ENCODE measurements at places on chromosomes 7 and 10.

GRCh38 chr10:99520040-99520846, 12.5 kb upstream of the NKX2-3 start:
- peak; percentile 42 for DNase-seq

DNA sequence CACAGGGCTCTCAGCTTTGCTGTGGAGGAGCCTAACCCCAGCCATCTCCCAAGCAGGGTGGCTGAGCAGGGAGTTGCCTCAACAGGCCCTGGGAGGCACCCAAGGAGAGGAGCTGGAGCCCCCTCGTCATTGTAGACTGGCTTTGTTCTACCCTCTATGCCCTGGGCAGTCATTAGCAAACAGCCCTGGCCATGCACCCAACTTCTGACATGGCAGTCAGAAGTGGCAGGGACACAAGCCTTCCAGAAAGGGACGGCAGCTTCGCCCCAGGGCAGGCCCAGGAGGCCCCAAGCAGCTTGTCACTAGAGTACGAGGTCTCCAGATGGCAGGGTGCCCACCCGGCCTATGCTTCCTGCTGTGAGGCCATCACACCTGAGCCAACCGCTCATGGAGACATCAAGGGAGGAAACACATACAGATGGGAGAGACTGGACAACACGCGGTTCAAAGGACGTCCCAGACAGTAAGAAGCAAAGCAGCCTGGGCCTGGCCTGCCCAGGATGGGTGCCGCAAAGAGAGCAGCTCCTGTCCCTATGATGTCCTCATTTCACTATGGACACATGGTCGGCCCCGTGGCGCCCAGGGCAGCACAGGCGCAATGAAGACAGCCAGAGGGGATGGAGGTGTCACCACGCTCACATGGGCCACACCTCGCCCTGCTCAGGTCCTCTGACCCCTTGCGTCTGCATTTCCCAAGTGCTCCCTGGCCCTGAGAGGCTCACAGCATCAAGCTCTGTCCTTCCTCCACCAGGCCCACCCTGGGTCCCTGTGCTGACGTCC, 190.9 kb upstream of the CXCL12 start:
- DNase-seq, result no peak

GRCh38 chr7:76009672-76010600, 15.5 kb upstream of the TMEM120A start:
- DNase-seq, result no peak

- no peak for DNase-seq
Measured at GRCh38 chr7:42549866-42550485, 313.0 kb upstream of the GLI3 start.

DNA sequence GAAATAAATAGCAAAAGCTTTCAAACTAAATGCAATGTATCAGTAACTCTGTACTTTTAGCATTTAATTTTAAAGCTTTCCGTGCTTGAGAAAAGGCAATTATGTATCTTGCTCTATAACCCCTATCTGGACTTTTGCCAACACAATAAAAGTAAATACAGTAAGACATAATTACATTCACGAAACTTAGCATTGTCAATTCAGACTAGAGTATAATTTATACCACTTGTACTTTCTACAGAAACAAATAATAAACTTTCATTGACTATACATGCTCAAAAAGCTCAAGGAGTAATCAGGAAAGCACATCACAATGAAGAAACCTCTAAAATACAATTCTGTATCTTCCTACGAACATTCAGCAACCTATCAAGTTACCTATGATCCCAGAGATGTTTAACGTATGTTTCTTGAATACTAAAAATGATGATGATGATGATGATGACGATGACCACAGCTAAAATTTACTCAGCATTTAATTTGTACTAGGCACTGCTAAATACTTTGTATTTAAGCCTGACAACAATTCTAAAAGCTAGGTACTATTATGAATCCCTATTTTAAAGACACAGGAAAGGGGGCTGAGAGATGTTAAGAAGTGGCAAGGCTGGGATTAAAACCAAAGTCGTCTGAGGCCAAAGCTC, 44.9 kb downstream of the MINDY3 start:
- DNase-seq, result no peak

DNA sequence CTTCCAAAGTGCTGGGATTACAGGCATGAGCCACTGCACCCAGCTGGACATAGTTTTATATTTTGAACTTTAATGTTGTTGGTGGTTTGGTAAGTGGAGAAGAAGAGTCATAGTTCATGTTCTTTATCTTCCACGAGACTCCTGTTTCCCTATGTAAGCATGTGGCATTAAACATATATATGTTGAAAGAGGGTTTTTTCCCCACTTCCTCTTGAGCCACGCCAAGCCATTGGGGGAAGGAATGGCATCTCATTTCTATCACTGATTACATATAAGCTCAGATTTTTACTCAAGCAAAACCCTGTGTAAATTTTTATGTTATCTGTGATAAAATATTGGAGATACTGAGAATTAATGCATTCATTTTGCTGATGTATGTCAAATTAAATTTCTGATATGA, 300.4 kb downstream of the PHF14 start:
- DNase-seq, result no peak

DNA sequence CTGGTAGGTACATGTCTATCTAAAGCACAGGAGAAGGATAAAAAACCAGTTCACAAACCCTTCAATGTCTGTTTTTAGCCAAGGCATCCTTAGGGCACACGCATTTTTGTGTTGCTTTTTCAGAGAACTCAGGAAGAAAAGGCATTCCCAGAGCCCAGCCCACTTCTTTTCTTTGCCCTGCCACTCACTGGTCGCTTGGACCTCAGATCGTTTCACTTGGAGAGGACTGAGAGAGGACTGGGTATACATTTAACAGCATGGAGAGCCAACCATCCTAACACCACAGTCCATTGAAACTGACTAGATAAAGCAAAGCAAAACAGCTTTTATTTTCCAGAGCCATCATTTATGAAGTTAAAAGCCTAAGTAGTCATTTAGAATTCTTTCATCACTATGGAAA, 194.2 kb downstream of the CAMK1D start:
- no peak for DNase-seq

GRCh38 chr10:73956476-73957359, 41.2 kb upstream of the VCL start:
- peak; percentile 21 for DNase-seq

GRCh38 chr7:101922631-101923601, 105.5 kb downstream of the CUX1 start:
- DNase-seq, result no peak

- DNase-seq, result no peak
Measured at GRCh38 chr10:103102195-103102594, 90.9 kb downstream of the NT5C2 start.

GRCh38 chr7:2074691-2075090, 158.1 kb downstream of the MAD1L1 start:
- no peak for DNase-seq

DNA sequence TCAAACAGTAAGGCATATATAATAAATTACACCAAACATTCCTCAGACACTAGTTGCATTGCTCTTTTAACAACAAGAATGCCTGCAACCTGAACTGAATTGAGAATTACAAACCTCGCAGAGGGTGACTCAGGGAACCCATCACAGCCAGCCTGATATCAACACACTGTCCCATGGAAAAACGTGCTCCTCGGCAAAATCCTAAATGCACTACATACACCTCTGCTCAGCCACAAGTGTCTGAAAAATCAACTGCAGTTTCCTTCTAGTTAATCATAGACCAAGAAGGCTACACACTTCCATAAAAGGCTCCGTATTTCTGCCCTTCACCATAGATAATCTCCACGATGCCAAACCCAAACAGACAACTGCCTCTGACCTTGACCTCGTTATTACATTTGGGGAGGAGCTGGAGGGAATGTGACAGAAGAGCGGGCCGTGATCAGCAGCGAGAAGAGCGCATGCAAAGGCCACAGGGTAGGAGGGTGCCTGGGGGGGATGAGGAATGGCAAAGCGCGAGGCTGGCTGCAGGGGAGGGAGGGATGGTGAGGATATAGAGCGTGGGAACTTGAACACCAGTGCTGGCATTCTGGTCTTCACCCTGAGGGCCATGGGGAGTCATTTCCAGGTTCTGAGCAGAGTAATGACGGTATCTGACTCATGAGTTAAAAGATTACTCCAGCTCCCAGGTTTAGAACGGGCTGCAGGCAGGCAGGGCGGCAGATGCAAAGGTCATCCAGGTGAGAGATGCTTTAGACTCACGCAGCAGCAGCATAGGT, 201.9 kb upstream of the FRMD4A start:
- peak; percentile 62 for DNase-seq

GRCh38 chr7:17401791-17402627, 103.6 kb downstream of the AHR start:
- DNase-seq, result no peak

DNA sequence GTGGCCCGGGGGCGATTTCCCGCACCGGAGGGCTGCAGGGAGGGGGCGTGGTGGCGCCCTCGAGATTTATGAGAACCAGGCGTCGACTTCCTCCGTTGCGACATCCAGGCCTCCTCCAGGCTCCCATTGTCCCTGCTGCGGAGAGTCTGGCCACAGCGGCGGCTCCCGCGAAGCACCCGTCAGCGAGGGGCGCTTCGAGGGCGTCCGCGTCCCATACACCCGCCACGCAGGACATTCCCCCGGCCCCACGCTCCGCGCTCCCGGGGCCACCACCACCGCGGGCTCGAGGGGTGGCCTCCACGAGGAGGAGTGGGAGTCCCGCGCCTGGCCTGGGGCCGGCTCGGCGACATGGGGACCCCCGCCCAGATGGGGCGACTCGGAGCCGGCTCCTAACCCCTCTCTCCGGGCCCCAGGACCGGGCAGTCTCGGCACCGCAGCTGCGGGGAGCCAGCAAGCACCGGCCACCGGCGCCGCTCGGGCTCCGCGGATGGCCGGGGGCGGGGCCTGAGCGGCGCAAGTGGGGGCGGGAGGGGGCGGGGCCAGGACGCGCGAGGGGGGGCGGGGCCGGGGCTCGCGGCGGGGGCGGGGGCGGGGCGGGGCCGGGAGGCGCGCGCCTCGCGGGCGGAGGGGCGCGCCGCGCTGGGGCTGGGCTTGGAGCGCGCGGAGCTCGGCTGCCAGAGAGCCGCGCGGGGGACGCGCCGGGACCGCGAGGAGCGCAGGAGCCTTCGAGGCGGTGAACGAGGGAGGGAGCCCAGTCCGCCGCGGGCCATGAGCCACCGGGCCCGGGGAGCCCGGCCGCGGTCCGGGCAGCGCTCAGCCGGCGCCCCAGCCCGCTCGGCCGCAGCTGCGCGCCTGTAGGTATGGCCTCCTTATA, at the start of gene SH2B2:
SH2B2 (plus strand) TSS at position 632 of the 874 bp plus-strand sequence. CDS start 13,683 bp downstream, outside the sequence.
- DNase-seq, result peak; percentile 78

DNA sequence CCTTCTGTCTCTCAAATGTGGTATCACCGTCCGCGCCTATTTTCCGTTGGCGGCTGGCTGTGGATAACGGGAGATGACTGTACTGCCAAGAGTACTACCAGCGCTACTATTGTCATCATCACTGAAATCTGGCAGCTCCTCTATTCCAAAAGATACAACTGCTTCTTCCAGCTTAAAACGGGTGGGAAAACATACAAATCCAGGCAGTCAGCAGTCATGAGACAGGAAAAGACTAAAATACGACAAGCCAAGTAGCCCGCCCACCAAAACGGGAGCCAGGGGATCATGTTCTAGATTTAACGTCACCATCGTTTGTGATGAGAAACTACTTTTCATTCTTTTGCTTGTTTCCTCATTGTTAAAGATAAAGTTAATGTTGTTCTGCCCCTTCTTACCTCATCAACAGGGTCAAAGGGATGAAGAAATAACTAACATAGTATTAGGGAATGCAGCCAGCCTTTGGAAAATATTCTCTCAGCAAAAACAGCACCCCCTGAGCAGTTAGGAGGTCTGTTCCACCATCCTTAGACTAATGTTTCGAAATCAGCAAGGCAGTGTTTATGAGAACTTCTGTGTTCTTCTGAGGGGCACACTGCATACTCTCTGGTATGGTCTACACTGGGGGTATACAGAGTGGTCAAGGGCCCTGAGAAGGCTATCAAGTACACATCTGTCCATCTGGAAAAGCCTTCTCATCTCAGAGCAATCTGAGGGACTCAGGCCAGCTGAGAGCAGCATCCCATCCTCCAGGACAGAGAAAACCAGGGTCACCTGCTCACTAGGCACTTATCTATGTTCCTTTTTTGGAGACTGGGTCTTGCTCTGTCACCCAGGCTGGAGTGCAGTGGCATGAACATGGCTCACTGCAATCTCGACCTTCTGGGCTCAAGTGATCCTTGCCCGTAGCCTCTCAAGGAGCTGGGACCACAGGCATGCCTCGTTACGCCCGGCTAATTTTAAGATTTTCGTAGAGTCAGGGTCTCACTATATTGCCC, 47.5 kb downstream of the GNA12 start:
- DNase-seq, result no peak

DNA sequence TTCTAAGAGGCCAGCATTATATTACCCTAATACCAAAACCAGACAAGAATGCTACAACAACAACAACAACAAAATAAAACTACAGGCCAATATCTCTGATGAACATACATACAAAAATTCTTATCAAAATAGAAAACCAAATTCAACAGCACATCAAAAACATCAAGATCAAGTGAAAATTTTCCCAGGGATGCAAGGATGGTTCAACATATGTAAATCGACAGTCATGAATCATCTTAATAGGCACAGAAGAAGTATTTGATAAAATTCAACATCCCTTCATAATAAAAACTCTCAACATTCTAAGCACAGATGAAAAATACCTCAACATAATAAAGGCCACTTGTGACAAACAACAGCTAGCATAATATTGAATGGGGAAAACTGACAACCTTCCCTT, 75.3 kb downstream of the JMJD1C start:
- no peak for DNase-seq

DNA sequence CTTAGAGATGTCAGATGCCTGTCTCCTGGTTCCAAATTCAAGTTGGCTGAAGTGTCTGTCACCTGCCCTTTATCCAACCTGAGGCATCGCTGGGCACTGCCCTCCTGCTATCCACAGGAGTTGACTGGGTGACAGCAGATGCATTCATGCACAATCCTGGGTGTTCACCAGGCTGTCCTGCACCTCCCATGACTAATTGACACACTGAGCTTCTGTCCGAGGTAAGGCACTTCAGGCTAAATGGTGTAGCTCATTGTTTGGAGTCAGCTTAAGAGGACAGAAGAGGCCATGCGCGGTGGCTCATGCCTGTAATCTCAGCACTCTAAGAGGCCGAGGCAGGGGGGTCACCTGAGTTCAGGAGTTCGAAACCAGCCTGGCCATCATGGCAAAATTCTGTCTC, 2.4 kb downstream of the UCMA start:
- DNase-seq, result no peak

DNA sequence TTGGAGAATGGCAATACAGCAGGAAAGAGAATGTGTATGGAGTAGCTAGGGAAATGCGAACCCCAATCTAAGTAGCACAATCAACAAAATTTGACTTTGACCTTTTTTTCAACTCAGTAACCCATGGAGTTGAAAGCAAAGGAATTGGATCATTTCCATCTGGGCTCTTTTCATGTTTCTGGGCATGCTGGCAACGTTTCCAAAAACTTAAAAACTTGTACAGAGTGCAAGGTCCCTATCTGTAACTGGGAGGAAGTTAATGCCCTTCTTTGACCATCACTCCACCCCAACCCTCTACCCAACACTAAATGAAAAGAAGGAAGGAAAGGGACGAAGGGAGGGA, 1.3 kb upstream of the HIBADH start:
- no peak for DNase-seq

- DNase-seq, result no peak
Measured at GRCh38 chr7:84142726-84143125, 51.9 kb downstream of the SEMA3A start.
